ENCODE measurements at places on chromosomes 3 and 15. TPM values are rescaled to one million over a fixed set of nuclear protein-coding genes. Genes with fewer than 3 reads are reported as not detected.

Gene PTX3
- polyA plus RNA-seq, result 2.9 TPM

Gene SKOR1
- 0.54 TPM for polyA plus RNA-seq

Gene BUB1B
- polyA plus RNA-seq, result 0.09 TPM

GRCh38 chr3:118165413-118165812 is 869.2 kb downstream of the IGSF11 start:
- H3K4me1 ChIP-seq, result no peaks in the 10 kb centered on the region
- no peaks in the 10 kb centered on the region for H3K36me3 ChIP-seq
- DNase-seq, result no peak
- H3K4me3 ChIP-seq, result no peak overlapping the region
- H3K27me3 ChIP-seq, result no peaks in the 10 kb centered on the region

GRCh38 chr15:71079208-71080044 is 35.8 kb upstream of the THSD4 start:
- H3K27me3 ChIP-seq, result no peaks in the 10 kb centered on the region
- no peaks in the 10 kb centered on the region for H3K4me1 ChIP-seq
- no peaks in the 10 kb centered on the region for H3K36me3 ChIP-seq

DNA sequence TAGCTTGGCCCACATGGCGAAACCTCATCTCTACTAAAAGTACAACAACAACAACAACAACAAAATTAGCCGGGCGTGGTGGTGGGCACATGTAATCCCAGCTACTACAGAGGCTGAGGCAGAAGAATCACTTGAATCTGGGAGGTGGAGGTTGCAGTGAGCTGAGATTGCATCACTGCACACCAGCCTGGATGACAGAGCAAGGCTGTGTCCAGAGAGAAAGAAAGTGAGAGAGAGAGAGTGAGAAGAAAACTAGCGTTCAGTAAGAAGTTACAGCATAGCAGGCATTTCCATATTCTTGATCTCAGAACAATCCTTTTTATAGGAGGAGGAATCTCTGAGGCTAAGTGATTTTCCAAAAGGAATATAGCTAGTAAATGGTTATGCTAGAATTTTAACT is 1076.1 kb downstream of the AGBL1 start:
- DNase-seq, result no peak
- H3K4me3 ChIP-seq, result no peak overlapping the region
- H3K4me1 ChIP-seq, result no peaks in the 10 kb centered on the region

DNA sequence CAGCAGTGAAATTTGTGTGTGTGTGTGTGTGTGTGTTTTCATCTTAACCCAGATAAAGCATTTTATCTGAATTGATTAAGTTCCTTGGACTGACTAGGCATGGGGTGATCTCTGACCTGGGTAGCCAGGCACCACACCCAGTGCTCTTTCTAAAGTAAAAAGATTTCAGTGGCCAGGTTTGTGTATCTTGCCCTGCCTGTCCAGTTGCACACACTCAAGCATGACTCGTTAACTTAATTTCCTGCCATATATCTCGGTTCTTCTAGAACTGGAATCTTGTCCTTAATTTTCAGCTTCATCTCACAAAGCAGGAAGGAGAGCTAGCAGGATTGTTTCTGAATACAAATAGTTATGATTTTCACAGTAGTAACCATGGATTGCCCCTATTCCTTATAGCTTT is 17.0 kb downstream of the TM4SF18 start:
- no peaks in the 10 kb centered on the region for H3K4me1 ChIP-seq
- no peaks in the 10 kb centered on the region for H3K27me3 ChIP-seq
- no peak overlapping the region for H3K27ac ChIP-seq
- H3K36me3 ChIP-seq, result no peaks in the 10 kb centered on the region

DNA sequence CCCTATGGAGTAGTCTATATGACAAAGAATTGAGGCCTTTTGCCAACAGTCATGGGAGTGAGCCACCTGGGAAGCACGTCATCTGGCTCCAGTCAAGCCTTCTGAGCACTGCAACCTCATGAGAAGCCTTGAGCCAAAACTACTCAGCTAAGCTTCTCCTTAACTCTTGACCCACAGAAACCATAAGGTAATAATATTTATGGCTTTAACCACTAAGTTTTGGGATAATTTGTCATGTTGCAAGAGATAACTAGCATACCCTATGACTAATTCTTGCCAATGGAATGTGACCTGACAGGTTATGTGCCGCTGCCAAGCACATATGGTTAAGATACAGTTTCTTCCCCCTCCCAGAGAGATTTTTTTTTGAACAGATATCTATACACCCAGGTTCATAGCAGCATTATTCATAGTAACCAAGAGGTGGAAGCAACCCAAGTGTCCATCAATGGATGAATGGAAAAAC is 11.8 kb upstream of the SLC6A11 start:
- no peak overlapping the region for H3K4me3 ChIP-seq
- DNase-seq, result peak; percentile 63
- no peak overlapping the region for H3K27ac ChIP-seq
- no peaks in the 10 kb centered on the region for H3K4me1 ChIP-seq

DNA sequence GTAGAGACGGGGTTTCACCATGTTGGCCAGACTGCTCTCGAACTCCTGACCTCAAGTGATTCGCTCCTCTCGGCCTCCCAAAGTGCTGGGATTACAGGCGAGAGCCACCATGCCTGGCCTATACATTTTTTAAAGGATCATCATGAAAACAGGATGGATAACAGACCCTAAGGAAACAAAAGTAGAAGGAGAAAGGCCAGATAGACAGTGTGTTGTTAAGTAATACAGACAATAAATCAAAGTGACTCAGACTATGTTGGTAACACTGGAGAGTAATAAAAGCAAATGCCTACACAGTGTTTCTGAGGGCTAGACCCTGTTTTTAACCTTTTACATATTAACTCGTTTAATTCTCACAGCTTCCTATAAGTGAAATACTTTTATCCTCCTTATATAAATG is 133.8 kb upstream of the MCTP2 start:
- H3K4me1 ChIP-seq, result no peaks in the 10 kb centered on the region
- DNase-seq, result no peak
- no peaks in the 10 kb centered on the region for H3K36me3 ChIP-seq
- H3K27ac ChIP-seq, result no peak overlapping the region
- no peak overlapping the region for H3K4me3 ChIP-seq

DNA sequence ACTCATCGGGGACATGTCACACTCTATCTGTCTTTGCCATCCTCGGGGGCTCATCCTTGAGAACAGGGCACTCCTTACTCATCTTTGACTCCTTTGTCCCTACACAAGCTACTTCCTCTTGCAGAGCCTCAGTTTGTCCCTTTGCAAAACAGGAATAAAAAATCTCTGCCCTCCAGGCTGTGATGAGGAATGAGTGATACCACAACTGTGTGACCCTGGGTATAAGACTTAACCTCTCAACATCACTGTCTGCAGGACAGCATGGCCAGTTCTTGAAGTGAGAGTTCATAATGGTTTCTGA is 48.5 kb downstream of the IQSEC1 start:
- no peak for DNase-seq
- H3K4me1 ChIP-seq, result peaks cover 10% of the 10 kb centered on the region
- no peaks in the 10 kb centered on the region for H3K36me3 ChIP-seq

DNA sequence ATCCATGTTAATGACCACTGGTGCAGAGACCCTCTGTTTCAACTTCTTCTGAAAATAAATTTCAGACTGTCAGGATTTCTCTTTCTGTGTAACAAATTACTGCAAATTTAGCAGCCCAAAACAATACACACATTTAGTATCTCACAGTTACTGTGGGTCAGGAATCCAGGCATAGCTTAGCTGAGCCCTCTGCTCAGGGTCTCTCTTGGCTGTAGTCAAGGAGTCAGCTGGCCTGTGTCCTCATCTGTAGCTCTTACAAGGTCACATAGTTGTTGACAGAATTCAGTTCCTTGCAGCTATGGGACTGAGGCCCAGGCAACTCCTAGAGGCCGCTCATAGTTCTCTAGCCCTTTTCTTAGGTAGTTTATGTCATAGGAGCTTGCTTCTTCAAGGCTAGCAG is 51.9 kb downstream of the NKIRAS1 start:
- no peak overlapping the region for H3K27ac ChIP-seq
- no peaks in the 10 kb centered on the region for H3K36me3 ChIP-seq
- peaks cover 18% of the 10 kb centered on the region for H3K4me1 ChIP-seq
- DNase-seq, result no peak
- H3K4me3 ChIP-seq, result no peak overlapping the region

DNA sequence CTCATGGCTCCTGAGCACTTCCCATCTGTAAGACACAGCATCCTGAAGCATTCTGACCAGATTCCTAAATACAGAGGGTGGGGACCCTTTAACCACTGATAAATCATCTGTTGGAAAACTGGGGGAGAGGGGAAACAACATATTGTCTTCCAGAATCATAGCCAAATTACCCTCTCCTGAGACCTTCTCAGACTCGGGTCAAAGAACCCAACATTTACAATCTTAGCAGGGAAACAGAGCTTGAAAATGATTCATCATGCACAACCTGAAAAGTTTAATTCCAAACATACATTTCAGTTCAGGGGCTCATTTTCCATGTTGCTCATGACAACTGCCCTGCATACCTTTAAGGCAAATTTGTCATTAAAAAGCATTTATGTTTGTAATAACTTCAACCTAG is 48.5 kb upstream of the TSPAN3 start:
- no peaks in the 10 kb centered on the region for H3K36me3 ChIP-seq
- no peaks in the 10 kb centered on the region for H3K27me3 ChIP-seq
- DNase-seq, result no peak
- no peak overlapping the region for H3K4me3 ChIP-seq
- no peaks in the 10 kb centered on the region for H3K4me1 ChIP-seq
- no peak overlapping the region for H3K27ac ChIP-seq

- no peaks in the 10 kb centered on the region for H3K4me1 ChIP-seq
- H3K4me3 ChIP-seq, result no peak overlapping the region
- no peaks in the 10 kb centered on the region for H3K27me3 ChIP-seq
- no peak for DNase-seq
Observed at GRCh38 chr3:16173283-16174025, 1.0 kb upstream of the GALNT15 start.

DNA sequence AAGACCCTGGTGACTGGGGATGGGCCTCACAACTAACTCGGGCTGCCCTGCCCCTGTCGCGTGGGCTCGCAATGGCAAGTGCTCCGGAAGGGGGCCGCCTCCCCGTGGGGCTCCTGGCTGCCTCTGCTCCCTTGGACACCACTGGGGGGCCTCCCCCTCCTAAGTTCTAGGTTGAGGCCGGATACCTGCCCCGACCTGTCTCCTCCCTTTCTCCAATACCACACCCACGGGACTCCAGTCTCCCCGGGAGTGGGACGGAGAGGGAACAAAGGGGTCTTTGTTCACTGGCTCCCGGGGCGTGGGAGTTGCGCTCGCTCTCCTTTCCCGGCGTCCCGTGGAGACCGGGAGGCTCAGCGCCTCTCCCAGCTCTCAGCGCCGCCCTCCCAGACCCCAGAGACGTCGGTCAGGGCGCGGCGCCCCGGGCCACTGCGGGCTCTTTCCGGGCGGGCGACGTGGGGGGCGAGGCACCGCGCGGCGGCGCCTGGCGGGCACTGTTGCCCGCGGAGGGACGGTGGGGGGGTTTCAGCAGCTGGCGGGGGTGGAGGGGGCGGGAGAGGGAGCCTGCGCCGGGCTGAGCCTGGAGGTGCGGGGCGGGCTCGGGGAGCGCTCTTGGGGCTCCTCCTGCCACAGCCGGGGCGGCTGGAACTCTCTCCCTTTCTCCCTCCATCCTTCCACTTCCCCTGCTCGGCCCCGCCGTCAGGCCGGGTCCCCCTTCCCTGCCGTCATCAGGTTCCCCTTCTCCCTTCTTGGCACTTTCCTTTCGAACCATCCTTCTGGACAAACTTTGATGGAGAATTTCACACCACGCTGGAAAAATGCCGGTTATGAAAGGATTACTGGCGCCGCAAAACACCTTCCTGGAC is at the start of gene KCNH8:
KCNH8 (plus strand) TSS at position 606 of the 863 bp plus-strand sequence; CDS start at position 816, 210 bp downstream.
- H3K4me1 ChIP-seq, result peaks cover 11% of the 10 kb centered on the region
- H3K36me3 ChIP-seq, result no peaks in the 10 kb centered on the region
- peak; percentile 58 for DNase-seq
